Tibial artery (tissue), 4 donors: ENCODE measurements at places on chromosomes 6 and 20.

DNA sequence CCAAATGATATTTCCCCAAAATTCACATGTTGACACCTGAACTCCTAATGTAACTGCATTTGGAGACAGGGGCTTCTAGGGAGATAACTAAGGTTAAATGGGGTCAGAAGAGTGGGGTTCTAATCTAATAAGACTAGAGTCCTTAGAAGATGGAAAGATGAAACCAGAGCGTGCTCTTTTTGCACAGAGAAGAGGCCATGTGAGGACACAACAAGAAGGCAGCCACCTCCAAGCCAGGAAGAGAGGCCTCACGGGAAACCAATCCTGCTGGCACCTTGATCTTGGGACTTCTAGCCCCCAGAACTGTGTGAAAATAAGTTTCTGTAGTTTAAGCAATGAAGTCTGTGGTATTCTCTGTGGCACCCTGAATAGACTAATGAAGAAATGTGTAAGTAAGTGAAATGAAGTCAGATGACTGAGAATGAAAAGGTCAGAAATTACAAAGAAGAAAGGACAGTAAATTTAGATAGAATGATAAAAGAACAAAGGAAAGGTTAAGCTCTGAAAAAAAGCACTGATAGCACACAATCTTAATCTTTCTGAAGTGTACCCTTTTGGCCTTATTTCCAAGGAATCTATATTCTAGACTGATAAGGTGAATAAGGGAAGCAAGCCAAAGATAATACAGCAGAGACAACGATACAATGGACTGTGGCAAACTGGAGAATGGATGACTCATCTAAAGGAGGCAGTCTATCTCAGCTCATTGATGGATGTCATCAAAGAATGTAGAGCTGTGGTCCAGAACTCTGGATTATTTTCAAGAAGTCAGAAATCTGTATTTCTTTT is 110.4 kb downstream of the MYB start:
- H3K36me3 ChIP-seq, result peaks cover 21% of the 10 kb centered on the region
- DNase-seq, result no peak
- no peak overlapping the region for H3K4me3 ChIP-seq

- H3K36me3 ChIP-seq, result no peaks in the 10 kb centered on the region
- H3K4me3 ChIP-seq, result no peak overlapping the region
- H3K4me1 ChIP-seq, result no peaks in the 10 kb centered on the region
Measured at GRCh38 chr6:12312736-12313135, 22.6 kb downstream of the EDN1 start.

DNA sequence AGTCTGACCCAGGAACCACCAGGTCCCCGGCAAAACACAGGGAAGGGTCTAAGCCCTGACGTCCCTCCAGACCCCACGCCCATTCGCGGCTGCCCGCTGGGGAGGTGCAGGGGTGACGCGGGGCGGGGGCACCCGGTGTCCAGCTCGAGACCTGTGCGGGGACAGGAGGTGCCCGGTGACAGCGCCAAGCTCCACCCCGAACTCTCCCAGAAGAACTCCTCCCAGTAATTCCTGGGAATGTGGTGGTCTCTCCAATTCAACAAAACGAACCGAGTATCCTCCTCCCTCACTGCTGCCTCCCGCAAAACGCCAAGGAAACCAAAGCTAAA is 164.1 kb upstream of the PDE10A start:
- DNase-seq, result no peak
- no peak overlapping the region for H3K27ac ChIP-seq
- H3K4me1 ChIP-seq, result no peaks in the 10 kb centered on the region
- no peaks in the 10 kb centered on the region for H3K36me3 ChIP-seq
- no peak overlapping the region for H3K4me3 ChIP-seq
- peaks cover 3% of the 10 kb centered on the region for H3K27me3 ChIP-seq

DNA sequence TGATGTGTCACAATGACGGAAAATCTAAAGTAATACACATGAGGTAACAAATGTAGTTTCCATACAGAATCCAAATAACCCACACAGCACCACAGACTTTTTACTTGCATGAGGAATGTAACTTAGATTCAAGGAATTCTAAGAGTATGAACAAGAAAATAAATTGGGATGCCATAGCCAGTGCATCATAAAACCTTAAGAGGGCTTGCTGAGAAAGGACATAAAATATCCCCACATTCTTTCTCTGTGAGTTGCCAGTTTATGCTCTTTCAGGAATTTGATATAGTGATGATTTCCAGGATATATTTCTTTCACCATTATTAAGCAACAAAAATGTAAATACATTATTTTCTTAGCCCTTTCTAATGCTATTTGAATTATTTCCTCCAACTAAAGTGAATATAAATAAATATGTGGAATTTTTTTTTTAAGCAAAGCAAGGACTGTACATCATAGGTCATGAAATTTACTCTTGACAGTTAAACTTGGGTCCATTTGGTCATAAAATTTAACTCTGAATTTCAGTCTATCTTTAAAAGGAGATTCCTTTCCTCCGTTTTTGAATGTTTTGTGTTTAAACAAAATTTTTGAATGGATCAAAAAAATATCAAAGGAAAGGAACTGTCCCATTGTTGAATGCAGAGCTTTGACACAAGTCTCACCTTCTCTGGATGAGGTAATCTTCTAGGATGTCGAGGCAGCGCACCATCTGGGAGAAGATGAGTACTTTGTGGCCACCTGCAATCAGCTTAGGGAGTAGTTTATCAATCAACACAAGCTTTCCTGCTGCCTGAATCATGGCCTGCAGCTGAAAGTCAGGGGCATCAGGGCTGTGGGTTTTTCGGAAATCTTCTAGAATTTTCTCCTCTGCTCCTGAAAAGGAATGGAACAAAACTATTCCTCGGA is 116.3 kb upstream of the EMILIN3 start:
- no peak for DNase-seq
- H3K27me3 ChIP-seq, result no peaks in the 10 kb centered on the region
- H3K4me3 ChIP-seq, result no peak overlapping the region
- H3K36me3 ChIP-seq, result peaks cover 38% of the 10 kb centered on the region

GRCh38 chr20:46438156-46438750 is 31.8 kb upstream of the ELMO2 start:
- H3K27me3 ChIP-seq, result peaks cover 5% of the 10 kb centered on the region
- no peak overlapping the region for H3K27ac ChIP-seq
- no peak overlapping the region for H3K4me3 ChIP-seq
- DNase-seq, result no peak
- H3K4me1 ChIP-seq, result no peaks in the 10 kb centered on the region

DNA sequence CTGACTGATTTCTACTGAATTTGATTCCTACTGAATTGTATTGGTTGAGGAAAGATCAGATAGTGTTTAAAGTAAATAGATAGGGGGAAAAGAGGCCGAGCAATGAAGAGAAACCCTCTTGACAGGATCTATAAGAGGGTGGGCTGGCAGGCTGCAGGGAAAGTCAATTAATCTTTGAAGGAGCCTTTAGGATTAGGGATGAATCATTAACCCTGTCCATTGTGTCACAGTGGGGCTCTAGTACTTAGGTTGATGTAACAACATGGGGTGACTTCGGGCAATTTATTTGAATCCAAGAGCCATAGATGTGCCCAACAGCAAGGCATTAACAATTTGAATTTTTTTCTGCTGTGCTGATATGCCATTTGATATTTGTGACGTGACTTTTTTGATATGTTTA is 7.5 kb downstream of the RFX6 start:
- no peak overlapping the region for H3K27ac ChIP-seq
- H3K4me1 ChIP-seq, result no peaks in the 10 kb centered on the region
- DNase-seq, result no peak
- H3K27me3 ChIP-seq, result no peaks in the 10 kb centered on the region
- no peaks in the 10 kb centered on the region for H3K36me3 ChIP-seq

- H3K27me3 ChIP-seq, result no peaks in the 10 kb centered on the region
- H3K36me3 ChIP-seq, result no peaks in the 10 kb centered on the region
- H3K27ac ChIP-seq, result no peak overlapping the region
- no peak overlapping the region for H3K4me3 ChIP-seq
- no peaks in the 10 kb centered on the region for H3K4me1 ChIP-seq
Measured at GRCh38 chr6:154245506-154245905, 111.1 kb downstream of the IPCEF1 start.

GRCh38 chr20:33984182-33984719 is 9.5 kb upstream of the RALY start:
- H3K27me3 ChIP-seq, result no peaks in the 10 kb centered on the region
- no peak for DNase-seq
- no peaks in the 10 kb centered on the region for H3K4me1 ChIP-seq
- H3K36me3 ChIP-seq, result no peaks in the 10 kb centered on the region
- H3K27ac ChIP-seq, result no peak overlapping the region
- H3K4me3 ChIP-seq, result no peak overlapping the region

- H3K4me3 ChIP-seq, result no peak overlapping the region
- DNase-seq, result no peak
- no peaks in the 10 kb centered on the region for H3K4me1 ChIP-seq
- H3K27me3 ChIP-seq, result peaks cover 72% of the 10 kb centered on the region
- no peak overlapping the region for H3K27ac ChIP-seq
- no peaks in the 10 kb centered on the region for H3K36me3 ChIP-seq
Measured at GRCh38 chr20:62758226-62758912, 37.9 kb upstream of the MRGBP start.
